ENCODE measurements at places on chromosomes 7 and 10. TPM values are rescaled to one million over a fixed set of nuclear protein-coding genes. Genes with fewer than 3 reads are reported as not detected.

Gene AFAP1L2
- total RNA-seq = 6.5 TPM

Gene HYAL4
- 0.86 TPM for total RNA-seq

Gene AGR2
- total RNA-seq = not detected

Gene GHRHR
- total RNA-seq = not detected

Gene NEBL
- total RNA-seq = 3.2 TPM

Gene MAGI2
- 4.5 TPM for total RNA-seq

Gene OGDHL
- total RNA-seq = 0.19 TPM

Gene SLC26A5
- total RNA-seq = 0.33 TPM

Gene PDE1C
- total RNA-seq = 1.8 TPM

Gene PRR15
- 0.48 TPM for total RNA-seq

Gene SHH
- 0.33 TPM for total RNA-seq

Gene GPR37
- total RNA-seq = 0.76 TPM

Gene PDE6C
- not detected for total RNA-seq

Gene SMKR1
- total RNA-seq = not detected

Gene SFR1
- total RNA-seq = 12.2 TPM

Gene VENTX
- total RNA-seq = not detected

Gene PPP1R9A
- total RNA-seq = 9.5 TPM

Gene ADAM8
- 0.57 TPM for total RNA-seq

Gene EVX1
- not detected for total RNA-seq

Gene HOXA3
- total RNA-seq = 6.5 TPM

Gene FOXI2
- not detected for total RNA-seq

Gene ECHDC3
- total RNA-seq = 1.3 TPM

Gene GARIN1A
- 1.2 TPM for total RNA-seq

Gene DEPP1
- 421 TPM for total RNA-seq

Gene RGR
- total RNA-seq = not detected

Gene COL17A1
- 2.3 TPM for total RNA-seq

Gene PYROXD2
- 0.96 TPM for total RNA-seq

Gene ITPRIP
- 28.7 TPM for total RNA-seq

Gene MEOX2
- total RNA-seq = 35.8 TPM

Gene AGR3
- total RNA-seq = not detected

Gene ATP5MK
- 267 TPM for total RNA-seq

Gene ARHGEF35
- total RNA-seq = 0.19 TPM

Gene CCM2
- 50.7 TPM for total RNA-seq

Gene MUC3A
- under 0.01 TPM for total RNA-seq

Gene PHYHIPL
- not detected for total RNA-seq

Gene LRCH4
- total RNA-seq = 21.2 TPM

Gene DGKI
- total RNA-seq = 1.3 TPM

Gene CPN1
- total RNA-seq = not detected

Gene MEPCE
- total RNA-seq = 43.3 TPM

Gene RTKN2
- 1.1 TPM for total RNA-seq

Gene SPDYE8
- not detected for total RNA-seq

Gene MYO1G
- total RNA-seq = 0.10 TPM

Gene ADK
- total RNA-seq = 58.7 TPM

Gene ZC3HAV1L
- 33.0 TPM for total RNA-seq

Gene NAT16
- total RNA-seq = not detected

Gene CAMK1D
- total RNA-seq = 1.1 TPM

Gene CALML3
- not detected for total RNA-seq

Gene FEZF1
- total RNA-seq = not detected

Gene ZNF467
- total RNA-seq = 9.5 TPM

Gene CYP2C18
- total RNA-seq = not detected

Gene C10orf53
- not detected for total RNA-seq

Gene MYL10
- total RNA-seq = not detected
